NCI-H2029 (cell line): ENCODE measurements at places on chromosomes 1 and 21.

- DNase-seq, result no peak
Measured at GRCh38 chr1:172585348-172585747, 52.4 kb downstream of the SUCO start.

DNA sequence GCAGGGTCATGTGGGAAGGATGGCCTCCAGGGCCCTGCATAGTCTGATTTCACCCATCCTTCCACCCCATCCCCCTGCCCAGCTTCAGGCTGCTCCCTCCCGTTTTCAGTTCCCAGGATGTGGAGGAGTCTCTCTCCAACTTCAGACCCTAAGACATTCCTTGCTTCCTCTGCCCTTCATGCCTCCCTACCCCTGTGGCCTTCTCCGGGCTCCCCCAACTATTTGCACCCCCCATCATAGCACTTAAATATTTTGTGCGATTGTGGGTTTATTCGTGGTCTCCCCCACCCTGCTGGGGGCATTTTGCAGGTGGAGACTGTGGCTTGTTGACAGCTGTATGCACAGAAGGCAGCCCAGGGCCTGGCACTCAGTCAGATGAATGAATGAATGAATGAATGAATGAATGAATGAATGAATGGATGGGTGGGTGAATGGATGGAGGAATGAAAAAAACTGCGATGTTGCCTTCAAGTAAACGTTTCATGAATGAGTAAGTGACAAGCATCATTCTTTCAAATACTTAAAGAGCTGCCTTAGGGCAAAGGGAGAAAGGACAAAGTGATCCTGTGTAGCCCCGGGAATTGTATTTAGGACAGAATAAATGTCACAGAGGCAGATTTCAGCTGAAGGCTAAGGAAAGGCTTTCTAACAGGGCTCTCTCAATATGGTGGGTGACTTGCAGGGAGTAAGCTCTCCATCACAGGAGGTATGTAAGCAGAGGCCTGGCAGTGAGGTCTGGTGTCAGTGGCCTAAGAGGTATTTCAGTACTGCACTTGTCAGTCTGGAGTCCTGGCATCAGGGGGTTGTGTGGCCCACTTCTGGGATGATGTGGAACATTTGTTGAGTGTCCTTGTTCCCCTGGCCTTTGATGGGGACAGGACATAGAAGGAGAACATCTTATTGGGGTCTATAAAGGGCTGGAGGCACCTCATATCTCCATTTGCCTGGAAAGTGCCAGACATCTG, 156.4 kb downstream of the PTPRU start:
- DNase-seq, result no peak

GRCh38 chr1:117985973-117986372, 56.4 kb downstream of the WDR3 start:
- no peak for DNase-seq

GRCh38 chr1:198678901-198679329, 40.1 kb downstream of the PTPRC start:
- no peak for DNase-seq

- DNase-seq, result no peak
Measured at GRCh38 chr1:1290238-1290731, 10.0 kb downstream of the SCNN1D start.

DNA sequence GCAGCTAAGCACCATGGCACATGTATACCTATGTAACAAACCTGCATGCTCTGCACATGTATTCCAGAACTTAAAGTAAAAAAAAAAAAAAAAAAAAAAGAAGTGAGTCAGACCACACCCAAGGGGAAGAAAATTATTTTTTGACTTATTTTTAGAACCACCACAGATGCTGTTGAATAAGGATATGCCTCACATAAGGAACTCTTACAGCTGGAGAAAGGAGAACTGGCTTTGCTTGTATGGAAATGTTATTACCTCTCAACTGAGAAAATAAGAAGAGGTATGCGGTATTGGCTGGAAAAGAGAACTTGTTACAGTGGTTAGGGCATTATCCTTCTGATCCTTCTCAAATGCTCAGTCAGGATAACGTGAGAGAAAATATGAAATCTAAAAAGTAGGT, 27.5 kb upstream of the FCER1A start:
- no peak for DNase-seq

DNA sequence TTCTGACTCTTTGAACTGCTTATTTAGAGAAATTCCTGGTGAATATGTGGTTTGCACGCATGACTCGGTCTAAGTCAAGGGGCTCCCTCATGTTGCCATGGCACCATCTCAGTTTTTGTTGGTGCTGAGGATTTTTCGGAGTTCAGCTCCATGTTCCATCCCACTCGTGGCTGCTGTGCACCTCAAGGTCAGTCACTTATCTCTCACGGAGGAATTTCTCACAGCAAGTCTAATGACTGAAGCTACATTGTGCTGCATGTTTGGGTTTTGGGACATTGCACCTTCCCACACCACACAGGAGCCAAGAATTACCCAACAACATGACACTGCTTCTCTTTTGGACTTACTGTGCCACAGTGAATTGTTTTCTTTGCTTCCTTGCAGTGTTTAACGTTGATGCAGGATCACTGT, 269.9 kb downstream of the NCAM2 start:
- DNase-seq, result no peak

GRCh38 chr1:36520056-36520455, 37.3 kb upstream of the CSF3R start:
- DNase-seq, result no peak

DNA sequence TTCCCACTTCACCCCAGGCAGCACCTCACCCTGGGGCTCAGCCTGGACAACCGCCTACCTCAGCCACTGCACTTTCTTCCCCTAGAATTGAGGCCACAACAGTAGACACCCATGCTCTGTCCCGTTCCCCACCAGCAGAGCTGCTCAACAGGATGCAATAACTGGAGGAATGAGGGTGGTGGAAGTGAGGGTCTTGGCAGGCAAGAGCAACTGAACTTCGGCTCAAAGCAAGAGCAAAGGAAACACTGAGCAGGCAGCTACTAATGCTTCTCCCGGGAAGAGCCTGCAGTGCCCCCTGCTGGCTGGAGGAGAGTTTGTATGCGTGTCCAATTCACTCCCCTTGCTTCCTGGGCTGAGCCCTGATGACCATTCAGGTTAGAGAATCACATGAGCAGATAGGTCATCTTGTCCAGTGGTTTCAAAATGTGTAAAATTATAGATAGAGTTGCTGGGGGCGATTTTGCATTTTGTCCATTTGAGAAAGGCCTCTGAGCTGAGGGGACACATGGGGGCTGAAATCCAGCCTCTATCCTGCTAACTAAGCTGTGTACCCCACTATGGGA, 13.9 kb downstream of the NT5C1A start:
- peak; percentile 99 for DNase-seq

DNA sequence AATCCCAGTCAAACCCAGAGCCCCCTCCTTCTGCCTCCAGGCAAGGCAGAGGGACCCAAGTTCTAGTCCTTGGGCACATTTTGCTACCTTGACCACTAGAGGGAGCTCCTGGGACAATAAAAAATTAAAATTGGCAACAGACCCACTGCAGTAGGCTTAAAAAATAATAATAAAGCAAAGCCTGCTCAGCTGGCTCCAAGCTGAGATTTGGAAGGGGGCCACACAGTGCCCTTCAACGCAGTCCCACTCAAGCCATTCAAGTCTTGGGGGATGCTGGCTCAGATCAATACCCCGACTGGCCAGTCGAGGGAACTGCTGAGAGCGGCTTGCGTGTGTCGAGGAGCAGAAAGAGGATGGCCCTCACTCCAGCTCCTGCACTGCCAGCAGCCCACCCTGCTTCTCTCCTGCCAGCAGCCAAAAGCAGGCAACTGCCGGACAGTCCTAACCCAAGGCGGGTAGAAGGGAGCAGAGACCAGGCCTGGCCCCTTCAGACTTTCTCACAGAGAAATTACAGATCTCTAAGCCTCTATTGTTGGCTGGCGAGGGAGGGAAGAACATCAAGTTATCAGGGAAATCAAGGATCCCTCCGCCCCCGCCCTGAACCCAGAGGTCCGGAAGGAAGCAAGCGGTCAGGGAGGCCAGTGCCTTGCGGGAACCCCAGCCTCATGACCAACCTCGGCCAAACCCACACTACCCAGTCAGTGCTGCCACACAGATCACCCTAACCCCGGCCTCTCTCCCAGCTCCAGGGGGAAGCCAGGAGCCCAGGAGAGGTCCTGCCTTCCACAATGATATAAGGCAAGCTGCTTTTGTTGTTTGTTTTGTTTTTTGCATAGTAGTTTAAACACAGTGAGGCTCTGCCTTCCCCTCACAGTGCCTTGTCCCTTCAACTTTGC, 4.9 kb upstream of the ALDH4A1 start:
- DNase-seq, result peak; percentile 28

DNA sequence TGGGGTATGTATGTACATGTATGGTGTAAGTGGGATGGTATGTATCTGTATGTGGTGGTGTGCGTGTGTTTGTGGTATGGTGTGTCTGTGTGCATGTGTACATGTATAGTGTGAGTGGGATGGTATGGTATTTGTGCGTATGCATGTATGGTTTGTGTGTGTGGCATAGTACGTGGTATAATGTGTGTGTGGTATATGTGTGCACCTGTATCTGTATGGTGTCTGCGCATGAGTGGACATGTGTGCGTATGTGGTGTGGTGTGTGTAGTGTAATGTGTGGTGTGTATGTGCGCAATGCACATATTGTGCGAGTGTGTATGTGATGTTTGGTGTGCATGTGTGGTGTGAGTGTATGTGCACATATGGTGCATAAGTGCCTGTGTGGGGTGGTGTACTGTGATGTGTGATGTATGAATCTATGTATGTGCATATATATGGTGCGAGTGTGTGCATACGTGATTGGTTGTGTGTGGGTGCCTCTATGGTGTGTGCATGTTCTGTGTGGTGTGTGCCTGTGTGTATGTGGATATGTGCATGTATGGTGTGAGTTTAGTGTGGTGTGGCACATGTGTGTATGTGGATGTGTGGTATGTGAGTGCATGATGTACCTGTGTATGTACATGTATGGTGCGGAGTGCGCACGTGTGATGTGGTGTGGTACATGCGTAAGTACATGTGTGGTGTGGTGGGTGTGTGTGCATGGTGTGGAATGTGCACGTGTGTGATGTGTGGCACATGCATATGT, 38.8 kb downstream of the WDR4 start:
- no peak for DNase-seq

DNA sequence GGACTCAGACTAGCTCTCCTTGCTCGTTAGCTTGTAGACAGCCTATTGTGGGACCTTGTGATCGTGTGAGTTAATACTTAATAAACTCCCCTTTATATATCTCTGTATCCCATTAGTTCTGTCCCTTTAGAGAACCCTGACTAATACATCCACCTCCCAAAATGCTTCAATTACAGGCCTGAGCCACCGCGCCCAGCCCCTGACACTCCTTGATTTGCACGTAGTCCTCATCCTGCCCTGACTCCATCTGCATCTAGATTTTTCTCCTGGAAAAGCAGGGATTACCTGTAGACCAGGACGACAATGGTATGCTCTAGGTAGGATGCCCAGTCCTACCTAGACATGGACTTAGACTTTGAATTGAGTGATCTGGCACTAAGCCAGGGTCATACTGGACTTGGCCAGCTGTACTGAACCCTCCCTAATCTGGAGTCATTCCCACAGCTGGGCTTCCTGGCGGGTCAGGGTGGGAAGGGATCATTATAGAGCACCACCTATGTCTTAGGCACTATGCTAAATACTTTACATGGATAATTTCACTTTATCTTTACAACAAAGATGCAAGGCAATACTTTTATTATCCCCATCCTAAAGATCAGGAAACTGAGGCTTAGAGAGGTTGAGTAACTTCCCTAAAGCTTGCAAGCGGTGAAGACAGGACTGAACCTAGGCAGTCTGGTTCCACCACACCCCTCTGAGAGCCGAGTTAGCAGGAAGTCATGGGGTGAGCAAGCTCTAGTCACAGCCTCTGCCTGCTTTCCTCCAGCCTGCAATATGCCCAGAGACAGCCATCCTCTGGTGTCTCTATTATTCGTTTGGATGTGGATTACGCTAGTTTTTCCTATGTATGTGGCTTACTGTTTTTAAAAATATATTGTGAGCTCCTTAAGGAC, 89.4 kb downstream of the DTL start:
- DNase-seq, result no peak

DNA sequence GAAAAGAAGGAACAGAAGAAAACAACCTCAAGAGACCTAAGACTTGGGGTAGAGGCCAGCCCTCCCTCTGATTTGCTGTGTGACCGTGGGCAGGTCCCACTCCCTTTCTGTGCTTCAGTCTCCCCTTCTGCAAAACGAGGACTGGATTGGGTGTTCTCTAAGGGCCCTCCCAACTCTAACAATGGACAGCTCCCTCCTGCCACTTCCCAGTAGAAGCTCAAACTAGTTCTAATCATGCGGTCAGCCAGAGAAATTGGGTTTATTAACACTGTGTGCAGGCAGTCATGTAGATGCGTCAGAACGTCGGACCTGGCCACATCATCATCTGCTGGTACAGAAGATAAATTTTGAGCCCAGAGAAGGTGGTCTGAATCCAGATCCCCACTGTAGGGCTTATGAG, 1.6 kb upstream of the PADI4 start:
- DNase-seq, result no peak

DNA sequence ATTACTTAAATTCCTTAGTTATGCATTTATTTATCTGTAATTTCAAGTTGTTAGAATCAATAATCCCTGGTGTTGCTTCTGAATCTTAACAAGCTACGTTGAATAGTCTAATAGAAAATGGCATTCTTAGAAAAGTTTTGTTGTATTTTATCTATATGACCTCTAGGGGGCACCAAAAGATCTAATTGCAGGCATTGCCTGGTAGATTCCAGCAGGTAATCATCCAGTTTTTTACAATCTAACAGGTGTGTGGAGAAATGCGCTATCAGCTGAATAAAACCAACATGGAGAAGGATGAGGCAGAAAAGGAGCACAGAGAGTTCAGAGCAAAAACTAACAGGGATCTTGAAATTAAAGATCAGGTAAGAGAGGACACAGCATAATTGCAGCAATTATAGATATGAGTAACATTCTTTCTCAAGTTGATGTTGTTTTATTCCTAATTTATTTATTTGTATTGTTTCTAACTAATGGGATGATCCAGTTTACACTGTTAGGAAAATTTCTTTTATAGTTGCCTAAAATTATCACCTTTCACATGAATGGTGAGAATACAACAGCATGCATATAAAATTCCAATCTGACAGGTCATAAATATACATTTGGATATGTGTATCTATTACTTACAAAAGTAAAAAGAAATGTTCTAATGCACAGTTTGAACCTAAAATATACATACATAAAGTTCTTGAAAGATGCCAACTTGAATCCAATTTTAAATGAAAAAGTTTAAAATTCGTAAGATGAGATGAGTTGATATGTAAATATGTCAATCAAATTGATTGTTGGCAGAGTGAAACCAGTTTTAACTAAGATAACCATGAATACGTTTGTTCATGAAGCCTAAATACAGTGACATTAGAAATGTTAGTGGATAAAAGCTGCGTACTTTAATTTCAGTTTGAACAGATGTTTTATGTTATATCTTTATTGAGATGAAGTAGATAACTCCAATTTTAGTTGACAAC, 88.4 kb downstream of the SDCCAG8 start:
- DNase-seq, result peak; percentile 30

DNA sequence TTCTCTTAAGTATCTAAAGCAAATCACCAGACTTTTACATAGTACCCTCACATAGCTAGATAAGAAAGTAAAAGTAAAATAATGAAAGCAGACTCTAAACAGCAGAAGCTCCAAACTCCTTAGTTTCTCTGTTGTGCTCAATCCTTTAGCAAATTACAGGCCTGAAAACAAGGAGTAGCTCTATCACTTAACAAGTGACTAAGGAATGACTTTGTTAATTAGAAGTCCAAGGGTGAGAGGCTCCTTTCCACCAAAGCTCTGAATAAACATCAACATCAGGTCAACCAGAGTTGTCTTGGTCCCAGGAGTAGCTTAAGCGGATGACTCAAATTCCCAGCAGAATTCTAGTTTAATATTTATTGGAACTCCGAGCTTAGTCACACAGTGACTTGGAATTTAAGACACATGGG, 5.9 kb downstream of the NRIP1 start:
- no peak for DNase-seq
